NCI-H82 (cell line): ENCODE measurements at places on chromosomes 11 and 22.
A peak's percentile ranks its signal among the peaks of the same experiment; 100 is the strongest.

DNA sequence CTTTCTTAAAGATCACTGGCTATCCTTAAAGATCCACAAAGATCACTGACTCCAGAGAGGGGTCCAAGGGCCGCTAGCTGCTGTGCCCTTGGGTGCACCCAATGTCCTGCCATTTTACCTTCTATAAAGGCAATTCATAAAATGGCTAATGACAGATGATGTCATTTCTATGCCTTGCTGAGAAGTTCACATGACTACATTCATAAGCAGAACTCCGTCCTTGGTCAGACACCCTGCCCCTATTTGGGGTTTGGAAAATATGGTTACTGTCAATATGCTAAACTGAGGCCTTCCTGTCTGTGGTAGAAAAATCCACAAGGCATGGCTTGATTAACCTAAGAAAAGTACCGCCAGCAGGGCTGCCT, 60.9 kb upstream of the BMAL1 start:
- no peak for DNase-seq

GRCh38 chr11:100861212-100861611, 174.1 kb downstream of the ARHGAP42 start:
- DNase-seq = no peak

DNA sequence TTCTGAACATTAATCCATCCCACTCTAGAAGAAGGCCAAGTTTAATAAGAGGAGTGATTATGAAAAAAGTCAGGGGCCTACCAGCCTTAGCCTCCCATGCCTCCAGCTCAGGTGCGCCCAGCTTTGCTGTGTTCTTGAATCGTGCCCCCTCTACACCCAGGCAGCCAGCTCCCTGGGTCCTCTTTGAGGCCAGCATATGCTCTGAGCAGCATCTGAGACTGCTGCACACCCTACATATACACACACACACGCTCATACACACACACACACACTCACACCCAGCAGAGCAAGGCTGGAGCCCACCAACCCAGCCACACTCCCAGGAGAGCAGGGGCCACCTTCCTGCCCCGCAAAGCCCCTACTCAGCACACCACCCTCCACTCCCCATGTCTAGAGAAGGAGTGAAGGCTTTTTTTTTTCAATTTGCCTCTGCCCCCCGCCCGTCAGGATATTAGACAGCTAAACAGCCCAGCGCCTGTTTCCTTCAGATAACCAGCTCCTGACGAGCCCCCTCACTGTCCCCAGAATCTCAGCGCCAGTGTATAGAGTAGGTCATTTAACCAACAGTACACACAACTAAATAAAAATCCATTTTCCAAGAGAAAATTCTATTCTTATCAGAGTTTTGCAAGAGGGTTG, 121.6 kb downstream of the BUD13 start:
- no peak for DNase-seq

- no peak for DNase-seq
Measured at GRCh38 chr11:131474947-131475346, 104.5 kb downstream of the NTM start.

DNA sequence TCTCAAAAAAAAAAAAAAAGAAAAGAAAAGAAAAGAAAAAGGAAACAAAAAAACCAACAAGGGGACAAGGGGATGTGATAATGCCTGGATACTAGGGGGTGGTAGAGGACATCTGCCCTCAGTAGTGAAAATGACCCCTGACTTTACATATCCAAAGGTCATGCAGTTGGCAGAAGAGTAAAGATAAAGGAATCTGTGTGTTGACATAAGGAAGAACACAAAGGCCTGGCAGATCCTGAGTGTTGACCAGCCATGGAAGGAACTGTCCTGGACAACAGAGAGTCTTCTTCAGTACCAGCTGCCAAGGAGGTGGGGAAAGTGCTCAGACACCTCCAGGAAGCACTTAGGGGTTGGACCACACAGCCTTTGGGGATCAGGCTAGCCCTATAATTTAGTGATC, 12.6 kb downstream of the SLC43A1 start:
- no peak for DNase-seq

- no peak for DNase-seq
Measured at GRCh38 chr11:1425006-1425405, 35.3 kb downstream of the BRSK2 start.

DNA sequence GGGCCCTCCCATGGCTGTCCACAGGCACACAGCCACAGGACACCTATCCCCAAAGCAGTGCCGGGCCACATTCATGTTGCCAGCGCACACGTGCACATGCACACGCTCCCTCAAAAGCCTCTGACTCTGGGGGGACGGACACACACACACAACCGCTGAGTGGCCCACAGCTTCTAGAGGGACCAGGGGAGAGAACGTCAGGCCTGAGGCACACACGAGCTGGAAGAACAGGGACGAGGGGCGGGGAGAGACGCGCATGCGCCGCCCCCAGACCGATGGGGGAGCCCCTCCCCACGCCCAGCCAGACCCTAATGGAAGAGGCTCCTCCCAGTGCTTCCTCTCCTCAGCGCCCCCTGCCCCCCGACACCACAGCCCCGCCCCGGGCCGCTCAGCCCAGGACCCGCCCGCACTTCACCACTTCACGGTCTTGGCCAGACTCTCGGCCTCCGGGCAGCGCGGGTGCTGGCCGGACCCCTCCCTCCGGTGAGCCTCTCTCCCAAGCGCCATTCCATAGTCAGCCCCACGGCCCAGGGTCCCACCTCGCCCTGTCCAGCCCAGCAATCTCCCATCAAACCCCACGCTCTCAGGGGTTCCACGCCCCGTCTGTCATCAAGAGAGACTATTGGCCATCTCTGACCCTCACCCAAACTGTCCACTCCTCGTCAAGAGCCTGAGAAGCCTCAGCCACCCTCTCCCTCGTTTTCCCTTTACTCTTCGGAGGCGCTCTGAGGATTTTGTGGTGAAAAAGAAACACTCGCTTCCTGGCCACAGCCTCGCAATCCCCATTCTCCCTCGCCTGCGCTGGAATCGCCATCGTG, 11.7 kb downstream of the NRXN2 start:
- no peak for DNase-seq

DNA sequence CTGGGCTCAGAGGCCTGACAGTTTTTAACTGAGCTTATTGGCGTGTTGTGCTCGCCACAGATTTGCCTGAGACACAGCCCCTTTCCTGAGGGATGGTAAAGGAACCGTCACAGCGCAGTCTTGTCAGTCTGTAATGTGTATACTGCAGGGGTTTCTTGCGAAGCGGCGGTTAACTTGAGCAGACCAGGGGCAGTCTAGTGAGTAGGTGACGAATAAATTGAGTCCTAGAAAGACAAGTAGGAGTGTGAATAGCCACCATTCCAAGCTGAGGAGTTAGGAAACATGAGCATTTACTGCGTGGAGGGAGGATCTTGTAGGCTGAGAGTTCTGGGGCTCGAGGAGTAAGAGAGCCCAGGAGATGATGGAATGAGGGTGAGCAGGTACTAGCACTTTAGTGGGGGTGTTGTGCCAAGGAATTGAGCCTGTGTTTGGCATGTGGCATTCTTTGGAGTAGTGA, 1.4 kb downstream of the MED15 start:
- DNase-seq = no peak

DNA sequence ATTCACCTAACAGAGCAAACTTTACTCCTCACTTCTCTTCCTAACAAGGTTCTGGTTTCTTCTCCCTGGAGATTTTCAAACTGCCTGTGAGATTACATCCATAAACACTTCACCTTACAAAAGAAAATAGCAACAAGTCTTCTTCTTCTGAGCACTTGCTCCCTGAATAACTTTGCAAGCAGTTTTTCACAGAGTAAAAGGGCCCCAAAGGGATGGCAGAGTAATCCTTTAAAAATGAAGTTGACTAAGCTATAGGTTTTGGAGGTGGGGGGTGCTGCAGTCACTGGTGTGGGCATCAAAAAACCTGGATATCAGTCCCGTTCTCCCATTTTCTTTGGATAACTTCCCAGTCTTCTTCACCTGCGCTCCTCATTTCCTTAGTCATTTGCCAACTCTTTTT, 484.9 kb downstream of the MIAT start:
- DNase-seq = no peak

DNA sequence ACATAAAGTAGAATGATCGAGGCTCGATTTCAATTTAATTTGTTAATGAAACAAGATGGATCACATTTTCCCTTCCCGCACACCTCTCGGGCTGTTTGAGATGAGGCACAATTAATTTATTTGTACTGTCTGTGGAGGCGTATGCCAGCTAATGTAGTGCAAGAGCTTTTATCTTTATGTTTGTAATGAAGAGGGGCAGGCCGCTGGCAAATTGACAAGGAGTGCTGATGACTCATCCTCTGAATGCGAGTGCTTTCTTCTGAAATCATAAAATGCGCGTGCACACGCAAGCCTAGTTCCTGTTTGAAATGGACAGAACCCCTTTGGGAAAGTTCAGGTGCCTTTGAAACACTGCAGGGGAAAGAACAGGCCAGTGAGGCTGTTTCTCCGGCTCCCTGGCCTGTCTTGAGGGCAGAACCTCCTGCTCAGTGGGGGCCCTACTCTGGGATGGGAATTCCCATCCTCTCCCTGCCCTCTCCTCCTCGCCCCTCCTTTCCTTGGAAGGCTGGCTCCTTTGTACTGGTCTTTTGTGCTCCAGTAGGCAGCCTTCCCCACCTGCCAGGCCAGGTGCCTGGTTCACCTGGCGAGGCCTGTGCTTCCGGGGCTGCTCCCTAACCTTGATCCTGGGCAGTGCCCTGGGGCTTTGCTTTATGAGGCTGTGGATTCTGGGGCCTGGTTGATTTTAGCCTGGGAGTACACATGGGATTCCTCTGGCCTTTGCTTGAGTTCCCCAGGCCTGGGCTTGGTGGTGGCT, 50.3 kb downstream of the TEAD1 start:
- no peak for DNase-seq

GRCh38 chr11:2752204-2752770, 52.5 kb upstream of the KCNQ1OT1 start:
- DNase-seq = no peak

DNA sequence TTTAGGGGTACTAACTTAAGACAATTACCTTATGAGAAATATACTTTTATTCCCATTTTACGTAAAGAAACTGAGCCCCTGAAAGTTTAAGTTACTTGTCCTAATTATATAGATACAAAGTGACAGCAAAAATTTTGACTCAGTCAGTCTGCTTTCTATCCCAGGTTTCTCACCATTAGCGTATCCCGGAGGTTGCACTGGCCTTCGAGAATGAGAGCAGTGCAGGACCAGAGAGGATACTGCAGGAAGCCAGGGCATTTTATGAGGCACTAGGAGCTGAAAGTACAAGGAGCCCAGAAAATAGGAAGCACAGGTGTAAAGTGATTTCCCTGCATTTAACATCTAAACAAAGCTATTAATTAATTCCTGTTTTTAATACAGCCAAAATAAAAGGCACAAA, 55.4 kb downstream of the GRIA4 start:
- DNase-seq = no peak

GRCh38 chr11:33670250-33671011, 30.2 kb downstream of the C11orf91 start:
- DNase-seq = no peak

DNA sequence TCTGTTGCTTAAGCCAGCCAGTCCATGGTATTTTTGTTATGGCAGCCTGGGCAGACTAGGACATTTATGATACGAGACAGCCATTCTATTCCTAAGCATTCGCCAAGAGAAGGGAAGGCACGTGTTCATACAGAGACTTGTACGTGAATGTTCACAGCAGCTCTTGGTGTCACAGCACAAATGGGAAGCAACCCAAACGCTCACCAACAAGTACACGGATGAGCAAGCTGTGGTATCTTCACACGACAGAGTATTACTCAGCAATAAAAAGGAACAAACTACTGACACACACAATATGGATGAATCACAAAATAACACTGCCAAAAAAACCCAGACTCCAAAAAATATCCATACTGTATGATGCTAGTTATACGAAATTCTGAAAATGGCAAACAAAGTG, 85.1 kb downstream of the PHF21B start:
- no peak for DNase-seq

- peak; percentile 99 for DNase-seq
Measured at GRCh38 chr11:118908901-118909618, 16.7 kb downstream of the BCL9L start.

DNA sequence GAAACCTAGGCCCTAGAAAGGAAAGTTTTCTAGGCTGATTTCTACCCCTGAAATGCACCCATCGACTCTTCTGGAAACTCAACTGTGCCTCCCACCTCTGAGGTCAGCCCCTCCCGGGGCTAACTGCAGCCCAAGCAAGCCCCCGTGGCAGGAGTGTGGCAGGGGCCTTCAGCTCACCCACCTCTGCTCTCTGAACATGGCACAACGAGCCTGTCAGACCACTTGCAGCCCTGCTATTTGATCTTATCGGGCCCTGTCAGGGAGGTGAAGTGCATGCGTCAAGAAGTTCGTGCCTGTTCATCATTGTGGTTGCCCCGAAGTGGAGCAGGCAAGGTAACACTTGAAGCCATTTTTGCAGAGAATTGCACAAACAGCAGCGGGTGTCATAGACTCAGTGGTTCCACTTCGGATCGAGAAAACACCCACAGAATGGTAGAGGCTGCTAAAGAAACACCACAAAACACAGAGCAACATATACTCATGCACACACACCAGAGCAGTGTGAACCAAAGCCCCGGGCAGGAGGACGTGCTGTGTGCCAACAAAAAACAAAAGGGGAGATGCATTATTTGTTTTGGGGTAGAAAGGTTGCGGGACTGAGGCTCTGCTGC, 262.7 kb downstream of the ETS1 start:
- DNase-seq = no peak

DNA sequence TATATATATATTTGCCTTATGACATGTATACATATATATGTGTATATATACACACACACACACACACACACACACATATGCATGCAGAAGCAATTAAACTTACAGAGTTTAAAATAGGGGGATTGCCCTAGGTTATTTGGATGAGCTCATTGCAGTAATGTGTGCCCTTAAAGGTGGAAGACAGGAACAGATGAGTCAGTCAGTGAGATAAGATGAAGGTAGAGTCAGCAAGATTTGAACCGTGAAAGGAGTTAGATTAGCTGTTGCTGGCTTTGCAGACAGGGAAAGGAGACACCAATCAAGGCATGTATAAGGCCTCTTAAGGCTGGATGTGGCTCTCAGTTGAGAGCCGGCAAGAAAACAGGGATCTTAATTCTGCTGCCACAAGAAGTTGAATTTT, 902.4 kb upstream of the RAG2 start:
- DNase-seq = no peak

- DNase-seq = no peak
Measured at GRCh38 chr11:122763108-122763507, 75.2 kb upstream of the CRTAM start.

DNA sequence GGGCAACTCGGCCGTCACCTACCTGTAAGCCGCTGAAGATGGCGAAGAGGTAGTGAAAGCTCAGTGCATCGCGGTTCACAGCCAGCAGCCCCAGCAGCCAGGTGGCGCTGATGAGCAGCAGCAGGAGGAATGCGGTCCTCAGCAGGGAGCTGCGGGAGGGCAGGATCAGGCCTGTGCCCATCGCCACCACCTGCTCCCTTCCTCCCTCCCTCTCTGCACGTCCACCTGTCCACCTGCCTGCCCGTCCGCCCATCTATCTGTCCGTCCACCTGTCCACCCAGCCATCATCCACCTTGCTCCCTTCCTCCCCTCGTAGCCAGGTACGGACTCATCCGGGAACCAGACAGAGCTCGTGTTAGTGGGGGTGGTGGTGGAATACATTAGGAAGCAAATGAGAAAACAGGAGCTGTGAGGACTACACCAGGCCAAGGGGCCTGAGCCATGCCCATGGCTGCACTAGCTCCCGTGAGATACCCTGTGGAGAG, 32.2 kb downstream of the TRMU start:
- peak; percentile 60 for DNase-seq

- DNase-seq = peak; percentile 66
Measured at GRCh38 chr11:9758637-9759518, 95.0 kb downstream of the SWAP70 start.
